Stimulated activated CD4-positive, alpha-beta T cell treated with anti-CD3 and anti-CD28 coated beads, Interleukin-4, amount 100 ng/mL, for 4 hours (primary cell): ENCODE measurements at places on chromosomes 6 and 20.

DNA sequence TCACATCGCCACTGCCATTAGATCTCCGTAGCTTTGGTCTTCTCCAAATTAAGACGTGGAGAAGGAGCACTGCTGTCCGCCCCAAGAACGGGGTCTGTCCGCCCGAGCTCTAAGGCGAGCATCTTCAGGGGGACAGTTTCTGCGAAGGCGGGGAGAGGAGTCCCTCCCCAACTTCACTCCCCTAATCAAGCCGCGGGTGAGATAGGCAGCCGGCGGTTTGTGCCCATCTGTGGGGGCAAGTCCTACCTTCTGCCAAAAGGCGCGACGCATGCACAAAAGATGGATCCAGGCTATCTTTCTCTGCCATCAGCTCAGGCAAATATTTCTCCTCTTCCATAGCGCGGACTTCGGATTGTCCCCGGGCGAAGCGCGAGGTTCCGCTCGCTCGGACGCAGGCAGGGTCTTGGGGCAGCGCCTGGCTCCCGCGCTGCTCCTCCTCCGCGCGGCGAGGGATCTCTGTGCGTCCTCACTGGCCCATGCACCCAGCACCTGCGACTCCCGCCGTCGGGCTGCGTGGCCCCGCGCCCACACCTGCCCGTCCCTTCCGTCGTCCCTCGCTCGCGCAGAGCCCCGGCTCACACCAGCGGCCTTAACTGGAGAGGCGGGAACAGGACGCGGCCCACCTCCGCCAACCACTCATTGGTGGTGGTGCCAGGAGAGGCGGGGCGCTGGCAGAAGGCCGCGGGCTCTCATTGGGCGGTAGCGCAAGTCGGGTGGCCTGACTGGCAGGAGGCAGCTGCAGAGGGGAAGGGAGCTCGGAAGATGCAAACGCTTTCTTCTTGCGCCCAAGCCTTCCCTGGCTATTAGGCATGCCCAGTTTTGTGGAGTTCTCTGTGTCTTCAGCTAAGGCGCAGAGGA, at the start of gene KHDRBS2:
TSS of gene KHDRBS2 (minus strand) at position 614 of the 858 bp plus-strand sequence.
- DNase-seq, result no peak

DNA sequence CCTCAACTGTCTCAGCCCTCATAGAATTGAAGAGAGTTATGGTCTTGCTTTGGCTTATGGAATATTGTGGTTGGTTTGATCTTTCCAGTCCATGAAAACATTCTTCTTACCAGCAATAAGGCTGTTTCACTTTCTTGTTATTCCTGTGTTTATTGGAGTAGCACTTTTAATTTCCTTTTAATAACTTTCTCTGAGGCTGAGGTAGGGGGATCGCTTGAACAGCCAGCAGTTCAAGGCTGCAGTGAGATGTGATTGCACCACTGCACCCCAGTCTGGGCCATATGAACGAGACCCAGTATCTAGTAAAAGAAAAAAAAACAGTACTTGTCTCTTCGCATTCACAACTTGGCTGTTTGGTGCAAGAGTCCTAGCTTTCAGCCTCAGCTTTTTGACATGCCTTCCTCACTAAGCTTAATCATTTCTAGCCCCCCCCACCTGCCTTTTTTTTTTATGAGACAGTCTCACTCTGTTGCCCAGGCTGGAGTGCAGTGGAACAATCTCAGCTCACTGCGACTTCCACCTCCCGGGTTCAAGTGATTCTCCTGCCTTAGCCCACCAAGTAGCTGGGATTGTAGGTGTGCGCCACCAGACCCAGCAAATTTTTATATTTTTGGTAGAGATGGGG, 70.5 kb downstream of the NCOA3 start:
- DNase-seq, result no peak

- DNase-seq, result no peak
These were observed 1.8 kb downstream of the TUBB1 start for GRCh38 chr20:59020938-59021551.

- no peak for DNase-seq
These were observed 360.3 kb downstream of the BTBD9 start for GRCh38 chr6:38279423-38279822.

GRCh38 chr20:17872434-17872833, 96.2 kb downstream of the SNX5 start:
- DNase-seq, result no peak

DNA sequence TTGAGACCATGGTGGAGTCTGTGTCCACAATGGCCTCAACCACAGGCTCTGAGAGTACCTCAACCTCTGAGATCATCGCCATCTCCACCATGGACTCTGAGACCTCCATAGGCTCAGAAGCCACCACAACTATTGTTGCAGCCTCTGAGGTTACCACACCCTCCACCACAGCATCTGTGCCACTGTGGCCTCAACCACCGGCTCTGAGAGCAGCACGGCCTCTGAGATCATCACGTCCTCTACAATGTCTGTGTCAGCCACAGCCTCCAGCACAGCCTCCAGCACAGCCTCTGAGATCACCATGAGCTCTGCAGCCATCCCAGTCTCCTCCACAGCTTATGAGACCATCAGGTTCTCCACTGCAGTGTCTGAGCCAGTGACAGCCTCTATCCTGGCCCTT, 19.4 kb upstream of the MUC21 start:
- DNase-seq, result no peak

DNA sequence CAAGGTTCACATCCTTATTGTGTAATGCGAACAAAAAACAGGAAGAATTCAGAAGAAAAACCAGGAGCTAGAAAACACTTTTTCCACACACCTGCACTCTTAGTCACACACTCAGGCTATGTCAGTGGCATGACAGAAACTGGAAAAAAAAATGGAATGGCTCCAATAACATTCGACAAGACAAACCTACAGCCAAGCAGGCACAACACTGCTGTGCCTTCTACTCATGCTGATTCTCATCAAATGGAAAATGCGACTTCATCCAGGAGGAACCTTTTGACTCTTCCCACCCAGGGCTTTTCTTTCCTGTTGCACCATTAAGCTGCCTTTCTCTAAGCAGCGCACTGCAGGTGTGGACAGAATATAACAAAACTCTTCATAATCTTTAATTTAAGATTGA, 163.2 kb upstream of the BTBD3 start:
- no peak for DNase-seq

DNA sequence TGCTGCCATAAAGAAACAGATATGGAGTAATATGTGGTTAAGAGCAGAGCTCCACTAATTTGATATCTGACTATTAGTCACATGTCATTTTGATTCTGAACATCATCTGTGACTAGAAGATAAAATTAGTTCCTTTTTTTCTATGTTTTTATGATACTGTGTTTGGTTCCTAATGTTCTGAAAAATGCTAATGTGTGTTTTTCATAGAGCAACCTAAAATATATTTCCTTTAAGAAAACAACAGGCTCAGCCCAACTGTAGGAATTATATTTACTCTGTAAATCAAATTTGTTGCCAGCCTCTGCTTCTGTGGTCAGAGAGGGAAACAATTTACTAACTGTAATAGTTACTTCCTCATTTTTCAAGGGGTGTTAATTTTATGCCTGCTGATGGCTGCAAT, 33.3 kb upstream of the TXLNB start:
- DNase-seq, result no peak

GRCh38 chr6:25297039-25297441, 17.9 kb downstream of the CARMIL1 start:
- no peak for DNase-seq

GRCh38 chr20:53623454-53624211, 30.0 kb upstream of the ZNF217 start:
- peak; percentile 31 for DNase-seq

GRCh38 chr6:21208796-21209186, 384.8 kb upstream of the SOX4 start:
- no peak for DNase-seq

- no peak for DNase-seq
These were observed 164.9 kb upstream of the PRND start for GRCh38 chr20:4556781-4557180.

GRCh38 chr6:145583753-145584152, 151.6 kb downstream of the EPM2A start:
- no peak for DNase-seq

DNA sequence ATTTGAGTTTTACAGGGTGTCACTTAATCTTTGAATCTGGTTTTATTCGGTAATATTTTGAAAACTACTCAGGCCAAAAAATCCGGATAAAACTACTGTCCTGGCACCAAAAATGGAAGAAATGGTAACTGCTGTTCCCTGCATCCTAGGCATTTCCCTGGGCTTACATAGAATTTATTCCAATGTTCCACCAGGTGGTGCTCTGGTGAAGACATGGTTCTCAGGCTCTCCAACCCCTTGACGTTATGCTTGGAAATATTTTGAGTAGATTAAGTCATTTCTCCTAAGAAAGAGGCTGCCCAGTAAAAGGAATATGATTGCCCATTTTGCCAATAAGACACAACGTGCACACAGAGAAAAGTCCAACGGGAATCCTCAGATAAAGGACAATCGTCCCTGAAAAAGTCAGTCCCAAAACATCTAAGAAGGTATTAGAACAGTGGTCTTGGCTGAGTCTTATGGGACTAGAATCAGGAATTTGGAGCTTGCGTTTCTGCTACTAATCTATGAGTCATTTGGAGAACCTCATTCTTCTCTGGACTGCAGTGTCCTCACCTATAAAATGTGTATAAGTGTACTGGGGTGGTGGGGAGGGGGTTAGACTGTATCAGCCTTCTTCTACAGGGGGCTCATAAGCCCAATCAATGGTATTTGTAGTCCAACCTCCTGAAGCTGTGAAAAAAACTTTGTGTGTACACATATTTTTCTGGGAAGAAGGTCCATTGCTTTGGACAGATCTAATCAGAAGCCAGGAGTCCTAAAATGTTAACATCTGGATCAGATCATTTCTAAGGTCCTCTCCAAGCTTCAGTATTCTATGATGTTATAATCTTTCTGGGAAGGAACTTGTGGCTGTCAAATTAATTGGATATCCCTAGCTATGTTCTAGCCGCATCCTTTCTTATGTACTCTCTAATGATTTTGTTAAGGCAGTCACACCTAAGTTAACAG, 131.0 kb upstream of the BMP2 start:
- no peak for DNase-seq

DNA sequence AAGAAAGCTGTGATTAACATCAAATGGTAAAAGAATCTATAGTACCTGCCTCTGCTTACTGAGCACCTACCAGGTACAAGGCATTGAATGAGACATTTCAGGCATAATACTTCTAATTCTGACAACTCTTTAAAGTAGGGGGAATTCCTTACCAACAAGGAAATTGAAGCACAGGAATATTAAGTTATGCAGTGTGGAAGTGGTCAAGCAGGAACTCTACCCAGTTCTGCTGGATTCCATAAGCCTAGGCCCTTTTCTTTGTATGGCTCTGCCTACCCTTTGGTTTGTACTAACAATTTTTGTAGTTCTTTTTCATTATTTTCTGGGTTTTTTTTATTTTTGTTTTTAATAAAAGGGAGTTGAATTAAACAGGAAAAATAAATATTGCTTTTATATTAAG, 114.5 kb downstream of the MAP3K5 start:
- no peak for DNase-seq

DNA sequence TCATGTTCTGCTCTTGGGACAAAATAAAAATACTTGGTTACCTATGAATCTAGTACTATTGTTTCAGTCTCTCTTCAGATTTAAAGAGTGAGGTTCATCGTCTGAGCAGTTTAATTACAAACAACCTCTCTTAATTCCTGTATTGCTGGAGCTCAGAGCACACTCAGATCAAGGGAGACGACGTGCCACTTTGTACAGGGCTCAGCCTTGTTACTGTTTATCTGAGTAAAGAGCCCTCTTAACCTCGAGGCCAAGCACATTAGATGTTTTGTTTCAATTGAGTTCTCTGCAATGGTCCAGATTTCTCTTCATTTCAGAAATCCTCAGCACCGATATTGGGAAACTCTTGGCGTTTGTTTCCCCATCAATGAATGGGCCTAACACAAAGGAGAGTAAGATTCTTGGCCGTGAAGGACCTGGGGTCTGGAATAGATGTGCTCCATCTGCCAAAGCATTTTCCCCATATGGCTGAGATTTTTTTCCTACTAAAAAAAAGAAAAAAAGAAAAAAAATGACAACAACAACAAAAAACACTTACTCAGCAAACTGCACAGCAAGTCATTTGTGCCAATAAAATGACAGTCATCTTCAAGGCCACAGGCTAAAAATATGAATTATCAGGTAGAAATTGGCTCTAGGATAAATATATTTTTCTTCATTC, 82.6 kb upstream of the CCN6 start:
- DNase-seq, result no peak

GRCh38 chr6:27669295-27669623, 196.4 kb upstream of the ZNF184 start:
- no peak for DNase-seq

GRCh38 chr20:38631155-38632022, 29.8 kb downstream of the ARHGAP40 start:
- no peak for DNase-seq

DNA sequence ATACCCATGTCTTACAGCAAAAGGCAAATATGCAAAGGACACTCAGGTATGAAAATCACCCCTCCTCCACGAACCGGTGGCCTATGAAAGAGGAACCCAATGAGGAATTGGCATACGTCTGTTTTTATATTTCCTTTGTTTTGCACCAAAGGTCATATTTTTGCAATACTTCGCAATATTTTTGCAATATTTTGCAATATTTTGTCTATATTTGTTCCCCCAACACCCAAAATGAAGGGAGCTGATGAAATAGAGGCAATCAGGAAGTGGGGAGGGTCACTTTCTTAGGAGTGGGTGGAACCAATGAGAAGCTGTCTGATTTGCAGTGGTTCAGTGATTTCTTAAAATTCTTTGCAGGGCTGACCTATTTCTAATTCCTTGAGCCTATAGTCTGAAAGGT, 296.8 kb upstream of the TSHZ2 start:
- no peak for DNase-seq

DNA sequence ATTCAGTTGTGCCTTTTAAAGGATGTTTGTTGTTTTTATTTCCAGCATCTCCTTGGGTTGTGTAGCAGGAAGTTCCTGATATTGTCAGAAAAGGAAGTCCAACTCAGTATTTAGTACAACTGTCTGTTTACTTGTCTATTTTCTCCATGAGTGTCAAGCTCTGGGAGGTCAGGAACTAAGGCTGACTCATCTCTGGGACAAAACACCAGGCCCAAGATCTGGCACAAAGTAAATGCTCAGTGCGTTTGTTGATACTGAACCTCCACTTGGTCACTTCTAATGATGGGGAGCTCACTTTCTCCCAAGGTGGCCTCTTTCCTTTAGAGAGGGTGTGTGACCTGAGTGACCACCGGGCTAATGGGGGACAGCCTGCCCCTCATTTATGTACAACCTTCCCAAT, 12.6 kb upstream of the PIGU start:
- no peak for DNase-seq

DNA sequence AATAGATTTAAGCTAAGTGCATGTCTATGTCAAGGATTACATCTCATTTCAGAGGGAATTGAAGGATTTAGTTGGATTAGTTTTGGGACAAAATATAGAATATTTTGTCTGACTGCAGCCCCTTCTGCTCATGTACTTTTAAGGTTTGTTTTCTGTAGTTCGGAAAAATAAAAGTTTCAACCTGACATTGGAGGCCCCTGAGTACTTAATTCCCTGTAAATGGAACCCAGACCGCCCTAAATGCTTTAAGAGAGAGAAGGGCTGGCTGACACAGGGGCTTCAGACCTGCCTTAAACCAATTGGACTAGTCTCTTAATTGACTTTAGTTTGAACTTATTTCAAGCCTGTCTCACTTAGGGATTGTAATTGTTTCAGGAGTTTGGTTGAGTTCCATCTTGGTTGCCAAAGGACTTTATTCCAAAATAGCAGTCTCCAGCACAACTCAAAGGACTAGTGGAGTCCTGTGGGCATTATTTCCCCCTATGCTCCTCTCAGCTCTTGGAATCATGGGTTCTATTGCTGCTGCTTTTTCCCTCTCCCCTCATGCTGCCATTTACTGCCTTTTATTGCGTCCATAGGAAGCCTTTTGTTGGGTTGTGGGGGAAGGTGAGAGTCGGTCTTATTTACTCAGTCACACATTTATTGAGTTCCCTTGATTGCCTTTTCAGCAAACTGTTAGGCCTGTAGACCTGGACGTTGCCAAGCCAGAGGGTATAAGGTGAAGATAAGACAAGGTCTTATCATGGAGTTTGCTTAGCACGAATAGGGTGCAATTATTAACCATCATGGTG, 14.5 kb downstream of the BRD2 start:
- no peak for DNase-seq
